Astrocyte of the spinal cord (primary cell): ENCODE measurements at places on chromosomes 2 and 18.

GRCh38 chr2:98324181-98324580 is 22.1 kb upstream of the CNGA3 start:
- DNase-seq, result peak; percentile 25

DNA sequence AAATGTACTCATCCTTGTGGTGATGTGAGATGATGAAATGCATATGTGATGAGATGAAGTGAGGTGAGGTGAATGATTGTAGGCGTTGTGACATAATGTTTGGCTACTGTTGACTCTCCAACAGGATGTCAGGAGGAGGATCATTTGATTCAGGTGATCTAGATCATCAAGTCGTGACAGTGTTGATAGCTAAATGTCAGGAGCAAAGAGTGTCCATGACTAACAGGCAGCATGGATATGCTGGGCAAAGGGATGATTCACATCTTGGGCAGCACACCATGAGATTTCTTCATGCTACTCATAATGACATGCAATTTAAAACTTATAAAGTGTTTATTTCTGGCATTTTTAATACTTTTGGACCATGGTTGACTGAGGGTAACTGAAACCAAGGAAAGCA is 40.2 kb upstream of the UBXN4 start:
- peak; percentile 25 for DNase-seq

DNA sequence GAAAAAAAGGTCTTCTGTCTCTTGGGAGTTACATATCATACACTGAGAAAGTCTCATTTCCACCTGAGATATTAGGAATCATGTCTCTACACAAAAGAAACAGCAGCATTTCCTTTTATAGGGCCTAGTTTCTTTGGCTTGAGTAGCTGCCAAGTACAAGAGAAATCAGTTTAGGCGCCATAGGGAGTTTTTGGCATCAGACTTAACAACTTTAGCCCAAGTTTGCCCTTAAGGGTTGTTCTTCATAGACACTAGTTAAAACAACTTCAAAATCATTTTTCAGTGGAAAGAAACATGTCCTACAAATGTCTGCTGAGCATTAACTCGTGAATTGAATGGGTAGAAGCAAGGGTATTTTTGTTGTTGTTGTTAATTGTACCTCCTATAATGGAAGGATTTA is 587.0 kb upstream of the DSEL start:
- peak; percentile 25 for DNase-seq

DNA sequence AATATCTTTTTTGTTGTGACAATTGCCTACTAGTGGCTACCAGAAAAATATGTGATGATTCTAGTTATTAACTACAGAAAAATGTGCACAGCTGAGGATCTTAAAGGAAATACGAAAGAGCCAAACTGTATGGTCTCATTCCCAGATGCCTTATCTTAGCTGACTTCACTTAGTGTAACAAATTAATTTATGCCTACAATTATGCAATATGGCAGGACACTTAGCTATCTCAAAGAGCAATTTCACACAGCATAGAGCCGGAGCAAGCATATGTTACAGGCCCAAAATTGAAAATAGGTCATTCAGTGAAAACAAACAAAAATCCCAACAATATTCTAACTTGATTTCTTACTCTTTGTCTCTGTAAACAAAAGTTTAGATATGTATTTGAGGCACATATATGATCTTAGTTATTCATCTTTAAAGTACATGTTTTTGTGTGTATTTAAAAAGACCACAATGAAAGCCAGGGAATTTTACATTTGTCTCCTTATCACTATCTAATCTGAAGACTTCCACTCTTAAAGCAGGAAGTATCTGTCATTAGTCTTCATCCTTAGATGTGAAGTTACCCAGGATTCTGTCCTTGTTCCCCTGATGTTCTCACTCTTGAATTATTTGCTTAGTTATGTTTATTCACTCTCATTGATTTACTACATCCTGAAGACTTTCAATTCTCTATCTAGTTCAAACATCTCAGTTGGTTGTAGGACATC is 1579.0 kb upstream of the NXPH2 start:
- DNase-seq, result no peak

DNA sequence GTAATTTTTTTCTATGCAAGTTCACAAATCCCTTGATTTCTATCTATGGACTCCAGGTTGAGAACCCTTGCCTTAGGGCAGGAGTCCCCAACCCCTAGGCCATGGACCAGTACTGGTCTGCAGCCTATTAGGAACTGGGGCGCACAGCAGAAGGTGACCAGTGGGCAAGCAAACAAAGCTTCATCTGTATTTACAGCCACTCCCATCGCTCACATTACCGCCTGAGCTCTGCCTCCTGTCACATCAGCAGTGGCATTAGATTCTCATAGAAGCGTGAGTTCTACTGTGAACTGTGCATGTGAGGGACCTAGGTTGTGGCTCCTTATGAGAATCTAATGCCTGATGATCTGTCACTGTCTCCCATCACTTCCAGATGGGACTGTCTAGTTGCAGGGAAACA is 70.2 kb upstream of the SMAD2 start:
- no peak for DNase-seq

GRCh38 chr2:208627110-208627884 is 220.7 kb downstream of the PTH2R start:
- no peak for DNase-seq

DNA sequence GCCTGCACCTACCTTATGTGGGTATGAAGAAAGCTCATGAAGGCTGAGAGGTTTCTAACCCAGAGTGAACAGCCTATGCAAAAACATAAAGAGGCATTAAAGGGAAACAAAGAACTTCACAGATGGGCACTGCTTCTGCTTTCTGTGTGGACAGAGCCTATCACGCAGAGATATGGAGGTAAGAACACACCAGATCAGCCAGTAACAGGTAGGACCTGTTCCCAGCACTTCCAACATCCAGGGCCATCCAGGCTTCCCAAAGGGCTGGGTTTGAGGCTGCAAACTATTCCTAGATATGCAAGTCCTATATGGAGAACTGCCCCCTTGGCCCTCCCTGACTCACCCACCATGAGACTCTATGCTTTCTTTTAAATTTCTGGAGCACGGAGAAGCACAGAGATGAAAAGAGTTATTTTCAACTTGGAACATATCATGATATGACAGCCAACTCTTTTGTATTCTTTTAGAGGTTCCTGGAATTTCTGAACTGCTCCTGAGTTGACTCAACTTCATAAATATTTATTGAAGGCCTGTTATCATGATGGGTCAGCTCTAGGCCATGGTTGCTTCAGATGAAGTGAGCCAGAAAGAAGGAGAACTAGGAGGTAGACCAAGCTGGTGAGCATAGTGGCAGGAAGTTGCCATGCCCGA is 77.4 kb upstream of the PPP1CB start:
- peak; percentile 57 for DNase-seq

DNA sequence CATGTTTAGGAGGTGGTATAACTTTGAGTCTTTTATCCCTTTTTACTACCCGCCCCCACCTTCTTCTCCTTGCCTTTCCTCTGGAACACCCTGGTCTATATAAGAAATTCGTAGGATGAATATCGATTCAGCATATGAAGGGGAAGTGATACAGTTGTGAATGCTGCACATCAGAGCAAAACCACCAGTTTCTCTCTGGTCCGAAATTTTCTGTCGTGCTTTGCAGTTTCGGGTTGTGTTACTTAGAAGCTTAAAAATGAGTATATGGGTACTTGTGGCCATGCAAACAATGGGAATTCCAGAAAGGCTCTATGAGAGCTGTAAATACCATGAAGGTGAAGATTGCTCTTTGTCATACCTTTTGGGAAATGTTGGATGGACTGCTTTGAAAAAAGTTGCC is 60.6 kb downstream of the DAW1 start:
- no peak for DNase-seq

- peak; percentile 10 for DNase-seq
These were observed 23.5 kb downstream of the HADHB start for GRCh38 chr2:26268213-26268612.

- DNase-seq, result peak; percentile 67
These were observed 43.8 kb downstream of the ARL6IP6 start for GRCh38 chr2:152762202-152762601.

DNA sequence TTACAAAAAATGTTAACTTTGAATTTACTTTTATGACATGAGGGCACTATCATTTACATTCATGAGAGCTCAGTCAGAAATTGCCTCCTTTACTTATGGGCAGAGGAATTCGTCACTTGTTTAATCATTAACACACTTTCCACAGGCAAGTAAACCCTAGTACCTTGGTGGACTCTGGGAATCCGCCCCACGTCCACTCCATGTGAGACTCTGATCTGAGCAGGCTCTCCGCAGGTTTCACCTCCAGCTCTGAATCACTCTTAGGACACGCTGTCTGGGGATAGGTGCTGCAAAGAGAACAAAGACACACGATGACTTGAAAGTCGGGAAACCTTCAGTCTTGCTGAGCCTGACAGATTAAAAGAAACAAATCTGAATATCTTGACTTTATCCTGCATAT is 73.6 kb downstream of the LPIN2 start:
- DNase-seq, result no peak

GRCh38 chr2:99088017-99088416 is 53.5 kb upstream of the C2orf15 start:
- no peak for DNase-seq

GRCh38 chr2:218166791-218167190 is at the start of gene CXCR1:
TSS of gene CXCR1 (minus strand) at chr2:218166962. CDS start at chr2:218165211, 1,751 bp downstream.
- DNase-seq, result no peak

DNA sequence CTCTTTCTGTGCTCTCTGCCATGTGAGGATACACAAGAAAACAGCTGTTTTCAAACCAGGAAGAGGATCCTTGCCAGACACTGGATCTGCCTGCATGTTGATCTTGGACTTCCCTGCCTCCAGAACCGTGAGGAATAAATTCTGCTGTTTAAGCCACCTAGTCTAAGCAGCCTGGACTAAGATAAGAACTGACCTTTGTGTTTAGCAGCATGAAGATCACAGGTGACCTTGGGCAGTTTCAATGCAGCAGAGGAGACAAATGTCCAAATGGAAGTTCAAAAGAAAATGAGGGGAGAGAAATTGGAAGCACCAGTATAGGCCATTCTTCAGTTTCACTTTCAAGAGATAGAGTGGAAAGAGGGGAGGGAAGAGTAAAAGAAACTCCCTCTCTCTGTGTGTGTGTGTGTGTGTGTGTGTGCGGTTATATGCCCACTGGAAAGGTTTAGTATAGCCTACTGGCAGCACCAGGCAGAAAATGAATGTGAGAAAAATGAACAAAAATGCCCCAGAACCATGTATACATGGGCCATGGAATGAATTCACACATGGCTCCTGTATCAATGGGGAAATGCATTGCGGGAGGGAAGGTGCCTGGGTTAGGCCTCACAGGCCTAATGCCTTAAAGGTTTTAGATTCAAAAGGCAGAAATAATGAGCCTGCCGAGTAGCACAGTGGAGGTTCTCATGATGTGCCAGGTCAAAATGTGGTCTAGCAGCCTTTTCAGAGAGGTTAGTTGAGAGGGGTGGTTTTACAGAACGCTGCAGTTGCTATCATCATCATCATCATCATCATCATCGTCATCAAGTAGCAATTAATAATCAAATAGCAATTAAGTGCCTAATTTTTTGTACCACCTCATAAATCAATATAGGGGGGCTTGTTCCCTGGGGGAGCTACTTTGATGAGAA is 1.1 kb upstream of the CERS6 start:
- DNase-seq, result no peak

GRCh38 chr18:8529609-8530008 is 79.6 kb upstream of the RAB12 start:
- no peak for DNase-seq

GRCh38 chr2:37671009-37671815 is at the start of gene CDC42EP3:
TSS of gene CDC42EP3 (minus strand) at chr2:37671642. CDS start at chr2:37646587, 25,055 bp downstream.
- no peak for DNase-seq

GRCh38 chr18:63317982-63318888 is 1.3 kb downstream of the BCL2 start:
- DNase-seq, result no peak

- DNase-seq, result no peak
These were observed 217.7 kb downstream of the SH3RF3 start for GRCh38 chr2:109346601-109347228.

DNA sequence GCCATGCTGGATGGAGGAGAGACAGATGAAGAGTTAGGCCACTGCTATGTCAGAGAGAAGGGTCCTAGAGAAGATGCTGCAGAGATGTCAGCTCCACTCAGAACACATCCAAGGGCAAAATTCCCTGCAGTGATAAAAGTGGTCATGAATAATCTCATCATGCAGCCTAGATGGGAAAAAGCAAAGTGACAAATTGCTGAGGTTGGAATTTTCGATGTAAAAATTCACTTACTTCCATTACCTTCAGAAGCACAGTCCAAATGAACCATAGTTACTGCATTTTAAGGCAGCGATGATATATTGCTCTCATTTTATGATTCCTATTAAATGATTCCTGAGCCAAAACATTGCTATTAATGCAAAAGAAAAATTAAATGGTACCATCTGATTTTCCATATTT is 16.4 kb downstream of the ANKRD29 start:
- no peak for DNase-seq

- no peak for DNase-seq
These were observed 81.0 kb downstream of the EPC2 start for GRCh38 chr2:148725564-148725963.

GRCh38 chr2:3756306-3756705 is 52.9 kb downstream of the DCDC2C start:
- DNase-seq, result no peak

- DNase-seq, result no peak
These were observed 63.0 kb downstream of the WDR75 start for GRCh38 chr2:189504238-189504637.

DNA sequence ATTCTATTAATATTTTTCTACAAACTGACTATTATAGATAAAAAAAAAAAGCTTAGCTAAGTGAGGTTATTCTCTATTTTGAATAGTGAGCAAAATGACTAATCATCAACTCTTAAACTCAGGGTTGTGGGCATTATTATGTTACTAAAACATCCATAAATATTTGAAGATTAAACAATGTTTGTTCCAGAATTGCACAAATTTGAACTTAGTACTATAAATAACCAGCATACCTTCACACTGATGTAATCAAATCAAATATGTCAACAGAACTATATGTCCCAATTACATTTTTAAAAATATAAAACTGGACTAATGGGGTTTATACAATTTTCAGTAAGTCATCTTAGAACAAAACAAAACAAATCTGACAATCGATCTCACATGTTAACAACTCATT is 800.9 kb downstream of the LRP1B start:
- peak; percentile 46 for DNase-seq

DNA sequence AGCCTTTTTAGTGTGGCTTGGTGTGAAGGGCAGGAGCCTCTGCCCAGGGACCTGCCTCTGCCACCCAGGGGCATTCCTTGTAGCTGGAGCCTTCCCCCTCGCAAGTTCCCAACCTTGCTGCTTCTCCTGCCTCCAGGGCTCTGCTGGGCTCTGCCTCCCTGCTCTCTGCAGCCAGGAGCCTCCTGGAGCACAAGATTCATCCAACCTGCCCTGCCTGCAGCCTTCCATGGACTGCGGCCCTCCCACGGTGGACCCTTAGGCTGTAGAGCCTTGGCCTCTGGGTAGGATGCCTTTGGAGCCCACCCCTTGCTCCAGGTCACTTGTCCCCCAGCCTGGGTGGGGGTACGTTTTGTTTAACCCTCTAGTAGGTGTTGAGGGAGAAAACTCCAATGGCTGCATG is 2.5 kb downstream of the SLC66A3 start:
- no peak for DNase-seq

DNA sequence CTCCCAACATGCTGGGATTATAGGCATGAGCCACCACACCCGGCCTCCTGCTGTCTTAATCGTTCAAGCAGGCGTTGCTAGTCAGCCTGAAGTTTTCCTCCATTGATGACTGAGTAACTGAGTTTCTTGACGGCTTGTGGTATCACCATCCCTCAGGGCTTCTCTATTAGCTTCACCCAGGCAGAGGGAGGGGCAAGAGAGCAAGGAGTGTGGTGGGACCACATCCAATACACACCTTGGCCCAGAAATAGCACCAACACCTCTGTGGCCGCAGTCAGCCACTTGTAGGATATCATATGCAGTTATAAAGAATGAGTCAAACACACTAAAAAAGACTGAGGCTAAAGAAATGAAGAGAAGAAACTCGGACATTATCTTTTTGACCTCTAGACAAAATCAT is 1009.4 kb upstream of the CELF4 start:
- no peak for DNase-seq
